Activated CD4-positive, alpha-beta T cell treated with anti-CD3 and anti-CD28 coated beads for 24 hours (primary cell): ENCODE measurements at places on chromosomes 7 and 10.
A peak's percentile ranks its signal among the peaks of the same experiment; 100 is the strongest.

DNA sequence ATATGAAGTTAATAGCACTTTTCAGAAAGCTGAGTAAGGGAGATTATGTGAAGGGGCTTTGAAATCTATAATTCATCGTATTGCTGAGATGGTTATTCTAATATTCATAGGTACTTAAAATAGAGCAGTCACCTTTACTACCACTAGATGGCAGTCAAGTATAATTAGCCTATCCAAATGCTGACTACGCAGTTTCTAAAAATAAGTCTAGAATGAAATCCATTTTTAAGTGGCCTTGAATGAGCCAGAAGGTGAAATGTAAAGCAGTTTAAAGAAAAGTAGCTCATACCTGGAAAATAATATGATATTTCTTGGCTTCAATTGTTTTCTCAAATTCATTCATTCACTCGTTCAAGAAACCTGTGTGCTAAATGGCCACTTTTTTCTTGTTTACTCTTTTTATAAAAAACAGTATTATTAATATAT, 1277.1 kb downstream of the GATA3 start:
- no peak for DNase-seq

- DNase-seq = no peak
Observed at GRCh38 chr7:116621649-116622048, 50.3 kb upstream of the MET start.

GRCh38 chr10:69215405-69216171, 4.5 kb upstream of the HKDC1 start:
- no peak for DNase-seq

GRCh38 chr7:35038354-35038753, 1.1 kb upstream of the DPY19L1 start:
- DNase-seq = no peak

- DNase-seq = peak; percentile 28
Observed at GRCh38 chr10:88385601-88386203, 197.4 kb downstream of the RNLS start.

DNA sequence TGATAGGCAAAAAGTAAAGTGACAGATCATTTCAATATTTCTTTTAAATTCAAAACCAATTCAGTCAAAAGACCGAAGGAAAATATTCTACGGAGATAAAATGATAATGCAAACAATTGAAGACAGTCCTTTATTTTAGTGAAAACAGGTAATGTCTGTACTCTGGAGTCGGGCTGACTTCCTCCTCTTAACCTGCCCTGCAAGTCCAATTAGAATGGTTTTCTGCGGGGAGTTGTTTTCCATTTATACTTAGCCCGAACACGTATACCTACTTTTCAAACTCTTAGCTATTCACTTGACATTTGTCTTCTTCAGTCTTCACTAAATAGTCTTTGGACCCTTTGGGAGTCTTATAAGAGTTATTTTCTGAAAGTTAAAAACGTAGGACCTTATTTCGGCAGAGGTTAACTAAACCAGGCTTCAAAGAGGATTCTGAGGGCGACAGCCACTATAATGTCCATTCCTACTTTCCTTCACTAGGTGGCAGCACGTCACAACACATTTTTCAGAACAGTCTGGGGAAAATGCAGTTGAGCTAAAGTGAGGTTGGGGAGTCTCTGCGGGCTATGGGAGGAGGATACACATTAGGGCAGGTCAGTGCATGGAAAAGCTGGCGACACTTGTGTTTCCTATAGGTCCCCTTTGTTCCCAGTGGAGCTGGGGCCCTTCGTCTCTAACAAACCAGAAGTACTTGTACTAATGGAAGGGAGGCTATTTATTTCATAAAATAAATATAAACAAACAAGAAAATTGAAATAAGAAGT, 472.0 kb downstream of the KCNMA1 start:
- DNase-seq = peak; percentile 4

- no peak for DNase-seq
Observed at GRCh38 chr10:28298951-28299350, 3.9 kb downstream of the MPP7 start.

GRCh38 chr7:112546723-112547513, 66.1 kb downstream of the LSMEM1 start:
- no peak for DNase-seq

DNA sequence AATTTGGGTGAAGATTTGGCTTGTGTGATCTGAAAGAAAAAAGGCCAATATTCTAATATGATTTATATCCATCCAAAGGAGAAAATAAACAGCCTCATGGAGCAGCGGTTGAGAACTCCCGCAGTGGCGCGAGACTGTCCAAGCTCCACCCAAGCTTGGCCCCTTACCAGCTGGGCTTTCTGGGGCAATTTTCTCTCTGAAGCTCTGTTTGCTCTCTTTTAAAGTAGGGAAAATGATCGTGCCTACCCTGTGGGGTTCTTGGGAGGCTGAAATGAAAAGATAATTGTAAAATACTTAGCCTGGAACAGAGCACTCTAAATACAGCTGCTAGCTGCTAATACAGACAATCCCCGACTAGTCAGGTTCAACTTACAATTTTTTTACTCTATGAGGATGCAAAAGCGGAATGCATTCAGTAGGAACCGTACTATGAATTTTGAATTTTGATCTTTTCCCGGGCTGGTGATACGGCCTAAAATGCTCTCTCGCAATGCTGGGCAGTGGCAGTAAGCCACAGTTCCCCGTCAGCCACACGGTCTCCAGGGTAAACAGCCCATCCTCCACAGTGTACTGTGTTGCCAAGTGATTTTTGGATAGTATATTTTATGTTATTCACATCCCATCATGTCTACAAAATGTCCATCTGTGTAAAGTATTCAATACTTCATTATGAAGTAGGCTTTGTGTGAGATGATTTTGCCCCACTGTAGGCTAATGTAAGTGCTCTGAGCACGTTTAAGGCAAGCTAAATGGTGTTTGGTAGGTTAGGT, 137.7 kb downstream of the CHN2 start:
- DNase-seq = no peak

DNA sequence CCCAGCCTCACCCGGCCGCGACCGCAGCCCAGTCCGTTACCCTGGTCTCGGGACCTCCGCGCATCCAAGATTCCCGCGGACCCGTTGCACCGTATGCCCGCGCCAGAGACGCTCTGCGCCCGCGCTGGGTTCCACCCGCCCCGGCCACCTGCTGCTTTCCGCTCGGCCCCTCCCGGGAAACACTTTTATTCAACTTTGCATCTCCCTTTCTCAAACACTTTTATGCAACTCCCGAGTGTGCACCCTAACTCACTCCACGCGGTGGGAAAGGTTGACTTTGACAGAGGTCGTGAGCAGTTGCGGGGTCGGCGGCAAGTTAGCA, at the start of gene ODAD2:
Gene ODAD2 (minus strand): TSS at position 126 of the 322 bp plus-strand sequence. CDS start 3,937 bp downstream, outside the sequence.
- no peak for DNase-seq
